Activated T-helper 17 cell treated with anti-CD3 and anti-CD28 coated beads, Interleukin-2, amount 50 U/mL, for 72 hours (primary cell): ENCODE measurements at places on chromosomes 6 and 20. TPM values are rescaled to one million over a fixed set of nuclear protein-coding genes. Genes with fewer than 3 reads are reported as not detected.
A peak's percentile ranks its signal among the peaks of the same experiment; 100 is the strongest.

DNA sequence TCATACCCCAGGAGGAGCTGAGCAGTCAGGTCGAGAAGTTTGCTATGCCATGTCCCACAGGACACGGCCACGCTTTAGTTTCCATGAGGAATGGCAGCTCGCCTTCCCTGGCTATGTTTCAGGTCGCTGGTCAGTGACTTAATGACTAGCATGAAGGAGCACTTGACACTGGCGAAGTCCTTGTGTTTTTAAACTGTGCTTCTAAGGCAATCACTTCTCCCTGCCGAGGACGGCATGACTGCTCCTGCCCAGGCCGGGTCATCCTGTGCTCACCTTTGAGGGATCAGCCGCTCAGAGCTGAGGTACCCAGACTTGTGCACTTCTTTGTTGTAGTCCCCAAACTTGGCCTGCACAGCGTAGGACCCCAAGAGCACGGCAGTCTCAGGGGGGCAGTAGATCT, 34.1 kb downstream of the EZR start:
- H3K4me1 ChIP-seq: peaks cover 8% of the 10 kb centered on the region
- H3K27ac ChIP-seq: no peak overlapping the region
- peaks cover 100% of the 10 kb centered on the region for H3K36me3 ChIP-seq
- H3K4me3 ChIP-seq: no peak overlapping the region
- ATAC-seq: no peak

DNA sequence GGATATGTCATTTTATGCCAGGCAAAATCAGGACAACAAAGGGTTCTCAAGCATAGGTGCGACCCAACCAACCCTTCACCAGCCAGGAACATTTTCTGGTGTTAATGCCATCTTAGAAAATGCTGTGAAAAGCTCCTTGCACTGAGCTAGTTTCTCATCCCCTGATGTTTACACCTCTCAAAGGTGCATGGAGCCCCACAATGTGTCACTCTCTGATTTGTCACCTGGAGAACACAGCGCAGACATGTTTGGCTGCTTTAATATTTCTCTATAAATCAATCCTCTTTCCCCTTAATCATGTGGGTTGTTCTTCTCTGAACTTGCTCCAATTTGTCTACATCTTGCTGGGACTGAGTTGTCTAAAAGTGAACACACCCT, 244.3 kb downstream of the TSHZ2 start:
- peak overlapping the region; percentile 69 for H3K4me3 ChIP-seq
- peak; percentile 39 for ATAC-seq
- no peaks in the 10 kb centered on the region for H3K27me3 ChIP-seq
- peaks cover 7% of the 10 kb centered on the region for H3K36me3 ChIP-seq
- peaks cover 40% of the 10 kb centered on the region for H3K4me1 ChIP-seq
- H3K27ac ChIP-seq: peak overlapping the region; percentile 76

GRCh38 chr6:106216527-106216926, 109.0 kb downstream of the ATG5 start:
- H3K27me3 ChIP-seq: no peaks in the 10 kb centered on the region
- ATAC-seq: no peak
- H3K4me3 ChIP-seq: no peak overlapping the region
- H3K27ac ChIP-seq: no peak overlapping the region
- H3K4me1 ChIP-seq: peaks cover 4% of the 10 kb centered on the region

DNA sequence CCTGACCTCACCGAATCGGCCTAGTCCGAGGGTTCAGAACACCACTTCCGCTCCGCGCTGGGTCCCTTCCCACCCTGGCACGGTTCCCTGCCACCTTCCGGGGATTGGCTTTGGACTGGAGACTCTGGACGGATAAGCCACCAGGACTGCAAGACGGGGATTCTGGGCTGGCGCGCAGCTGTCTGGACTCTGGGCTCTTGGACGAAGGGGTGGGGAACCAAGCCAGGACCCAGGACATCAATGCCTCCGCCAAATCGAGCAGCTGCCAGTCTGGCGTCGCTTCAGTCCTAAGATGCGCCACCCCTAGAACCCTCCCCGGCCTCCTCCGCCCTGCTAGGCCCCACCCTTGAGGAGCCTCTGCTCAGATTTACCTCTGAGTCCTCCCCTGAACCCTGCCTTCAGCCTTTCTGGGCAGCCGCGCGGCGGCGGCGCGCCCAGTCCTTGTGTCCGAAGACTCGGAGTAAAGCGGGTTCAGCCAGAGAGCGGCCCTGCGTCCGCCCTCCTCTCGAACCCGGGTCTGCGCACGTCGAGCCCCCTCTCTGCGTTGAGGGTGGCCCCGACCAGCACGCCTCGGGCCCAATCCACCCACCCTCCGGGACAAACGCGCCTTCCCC, 1.2 kb downstream of the KCNK17 start:
- H3K36me3 ChIP-seq: no peaks in the 10 kb centered on the region
- H3K4me1 ChIP-seq: peaks cover 4% of the 10 kb centered on the region
- no peak overlapping the region for H3K27ac ChIP-seq
- no peak overlapping the region for H3K4me3 ChIP-seq

DNA sequence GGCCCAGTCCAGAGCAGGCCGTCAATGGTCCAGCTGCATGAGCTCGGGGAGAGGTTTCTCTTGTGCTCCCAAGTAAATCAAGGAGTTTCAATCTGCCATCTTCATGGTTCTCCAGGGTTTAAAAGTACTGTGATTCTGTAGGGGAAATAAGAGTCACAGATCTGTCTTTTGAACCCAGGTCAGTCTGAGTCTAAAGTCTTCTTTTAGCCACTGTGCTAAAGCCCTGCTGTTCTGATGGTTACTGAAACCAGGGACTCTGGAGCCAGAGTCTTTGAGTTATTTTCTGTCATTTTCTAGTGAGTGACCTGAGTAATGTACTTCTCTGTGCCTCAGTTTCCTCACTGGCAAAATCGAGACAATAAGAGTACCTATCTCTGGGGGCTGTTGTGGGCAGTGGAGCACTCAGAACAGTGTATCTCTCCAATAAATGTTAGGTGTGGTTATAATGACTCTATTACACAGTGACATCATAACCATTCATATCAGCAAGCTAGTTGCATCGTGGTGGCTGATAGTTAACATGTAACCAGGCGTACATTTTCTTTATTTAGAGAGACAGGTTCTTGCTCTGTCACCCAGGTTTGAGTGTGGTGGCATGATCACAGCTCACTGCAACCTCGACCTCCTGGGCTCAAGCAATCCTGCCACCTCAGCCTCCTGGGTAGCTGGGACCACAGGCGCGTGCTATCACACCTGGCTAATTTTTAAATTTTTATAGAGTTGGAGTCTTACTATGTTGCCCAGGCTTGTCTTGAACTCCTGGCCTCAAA, 74.6 kb upstream of the KCNG1 start:
- peaks cover 33% of the 10 kb centered on the region for H3K27me3 ChIP-seq
- ATAC-seq: no peak
- H3K4me1 ChIP-seq: peaks cover 1% of the 10 kb centered on the region
- H3K36me3 ChIP-seq: no peaks in the 10 kb centered on the region
- no peak overlapping the region for H3K4me3 ChIP-seq

GRCh38 chr20:37627060-37627766, 66.6 kb upstream of the CTNNBL1 start:
- peaks cover 53% of the 10 kb centered on the region for H3K27me3 ChIP-seq
- no peaks in the 10 kb centered on the region for H3K36me3 ChIP-seq
- no peak for ATAC-seq
- H3K27ac ChIP-seq: no peak overlapping the region

DNA sequence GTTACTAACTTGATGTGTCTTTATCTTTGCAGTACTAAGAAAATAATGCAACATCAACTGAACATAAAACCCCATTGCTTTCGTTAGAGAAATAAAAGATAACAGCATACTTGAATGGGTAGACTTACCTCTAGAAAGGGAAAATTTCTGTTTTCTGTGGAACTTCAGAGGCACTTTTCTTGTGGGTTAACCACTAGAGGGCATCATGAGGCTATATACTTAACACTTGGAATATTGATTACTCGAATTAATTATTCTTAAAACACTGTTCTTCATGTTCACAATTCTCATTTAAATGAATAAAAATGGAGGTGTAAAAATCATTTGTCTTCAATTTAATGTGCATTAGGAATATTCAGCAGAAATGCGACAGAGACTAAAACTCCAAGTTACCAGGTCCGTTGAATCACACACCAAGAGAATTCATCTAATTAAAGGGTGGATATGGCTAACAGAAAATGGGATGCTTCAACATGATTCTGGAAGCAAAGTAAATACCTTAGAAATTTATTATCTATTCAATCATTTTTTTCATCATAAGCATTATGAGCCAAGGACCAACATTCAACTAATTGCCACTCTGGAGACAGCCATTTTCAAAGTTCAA, 330.8 kb upstream of the PREP start:
- no peak overlapping the region for H3K4me3 ChIP-seq
- ATAC-seq: no peak
- no peaks in the 10 kb centered on the region for H3K36me3 ChIP-seq
- H3K27ac ChIP-seq: no peak overlapping the region

GRCh38 chr20:49832632-49833327, 20.2 kb downstream of the SLC9A8 start:
- no peaks in the 10 kb centered on the region for H3K27me3 ChIP-seq
- H3K4me3 ChIP-seq: no peak overlapping the region

DNA sequence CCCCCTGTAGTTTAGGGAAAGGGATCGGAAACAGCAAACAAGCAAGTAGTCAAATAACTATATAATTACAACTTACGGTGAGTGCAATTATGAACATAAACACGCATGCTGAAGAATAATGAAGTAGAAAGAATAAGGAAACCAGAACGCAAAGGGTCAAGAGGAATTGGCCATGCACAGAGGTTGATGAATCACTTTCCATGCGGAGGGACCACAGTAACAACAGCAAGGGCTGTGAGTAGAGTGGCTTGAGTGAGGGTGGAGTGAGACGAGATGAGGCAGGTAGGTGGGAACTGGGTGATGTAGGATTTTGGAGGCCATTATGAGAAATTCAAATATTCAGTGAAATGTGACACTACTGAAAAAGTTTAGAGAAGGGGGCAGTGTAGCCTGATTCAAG, 112.2 kb upstream of the LAMP5 start:
- H3K4me1 ChIP-seq: no peaks in the 10 kb centered on the region
- no peaks in the 10 kb centered on the region for H3K36me3 ChIP-seq
- no peak for ATAC-seq
- no peak overlapping the region for H3K27ac ChIP-seq
- H3K4me3 ChIP-seq: no peak overlapping the region
- peaks cover 3% of the 10 kb centered on the region for H3K27me3 ChIP-seq

DNA sequence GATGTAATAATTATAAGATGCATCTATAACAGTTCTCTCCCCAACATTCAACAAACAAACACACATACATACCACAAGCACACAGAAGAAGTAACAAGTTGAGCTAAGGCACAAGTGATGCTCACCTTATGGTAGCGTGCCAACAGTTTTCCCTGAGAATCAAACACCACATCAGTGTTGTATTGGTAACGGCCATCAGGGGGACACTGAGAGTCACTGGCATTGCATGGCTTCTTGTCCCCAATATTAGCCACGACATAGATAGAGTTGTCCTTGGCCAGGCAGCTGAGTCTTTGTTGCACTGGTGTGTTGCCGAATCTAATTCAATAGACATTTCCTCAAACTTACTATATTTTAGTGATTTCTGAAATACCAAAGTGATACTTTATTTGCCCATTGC, 14.8 kb upstream of the VNN1 start:
- H3K4me1 ChIP-seq: peaks cover 3% of the 10 kb centered on the region
- no peak overlapping the region for H3K4me3 ChIP-seq
- no peak for ATAC-seq

GRCh38 chr6:166559211-166559610, 27.3 kb downstream of the RAMACL start:
- no peak for ATAC-seq
- no peak overlapping the region for H3K27ac ChIP-seq
- no peak overlapping the region for H3K4me3 ChIP-seq

DNA sequence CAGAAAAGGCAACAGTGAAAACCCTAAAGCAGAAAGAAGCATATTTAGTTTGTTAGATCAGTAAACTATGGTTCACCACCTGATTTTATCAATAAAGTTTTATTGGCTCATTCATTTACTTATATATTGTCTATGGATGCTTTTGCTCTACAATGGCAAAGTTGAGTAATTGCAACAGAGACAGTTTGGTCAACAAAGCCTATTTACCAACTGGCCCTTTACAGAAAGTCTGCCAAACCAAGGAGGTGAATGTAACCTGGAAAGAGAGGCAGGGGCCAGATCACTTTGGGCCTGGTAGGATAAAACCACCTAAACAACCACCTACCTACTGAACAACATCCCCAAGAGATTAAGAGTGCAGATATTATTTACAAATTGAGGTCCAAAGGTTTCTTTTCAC, 19.4 kb downstream of the SAYSD1 start:
- peaks cover 16% of the 10 kb centered on the region for H3K27me3 ChIP-seq
- no peak overlapping the region for H3K27ac ChIP-seq
- H3K4me3 ChIP-seq: no peak overlapping the region
- ATAC-seq: no peak

DNA sequence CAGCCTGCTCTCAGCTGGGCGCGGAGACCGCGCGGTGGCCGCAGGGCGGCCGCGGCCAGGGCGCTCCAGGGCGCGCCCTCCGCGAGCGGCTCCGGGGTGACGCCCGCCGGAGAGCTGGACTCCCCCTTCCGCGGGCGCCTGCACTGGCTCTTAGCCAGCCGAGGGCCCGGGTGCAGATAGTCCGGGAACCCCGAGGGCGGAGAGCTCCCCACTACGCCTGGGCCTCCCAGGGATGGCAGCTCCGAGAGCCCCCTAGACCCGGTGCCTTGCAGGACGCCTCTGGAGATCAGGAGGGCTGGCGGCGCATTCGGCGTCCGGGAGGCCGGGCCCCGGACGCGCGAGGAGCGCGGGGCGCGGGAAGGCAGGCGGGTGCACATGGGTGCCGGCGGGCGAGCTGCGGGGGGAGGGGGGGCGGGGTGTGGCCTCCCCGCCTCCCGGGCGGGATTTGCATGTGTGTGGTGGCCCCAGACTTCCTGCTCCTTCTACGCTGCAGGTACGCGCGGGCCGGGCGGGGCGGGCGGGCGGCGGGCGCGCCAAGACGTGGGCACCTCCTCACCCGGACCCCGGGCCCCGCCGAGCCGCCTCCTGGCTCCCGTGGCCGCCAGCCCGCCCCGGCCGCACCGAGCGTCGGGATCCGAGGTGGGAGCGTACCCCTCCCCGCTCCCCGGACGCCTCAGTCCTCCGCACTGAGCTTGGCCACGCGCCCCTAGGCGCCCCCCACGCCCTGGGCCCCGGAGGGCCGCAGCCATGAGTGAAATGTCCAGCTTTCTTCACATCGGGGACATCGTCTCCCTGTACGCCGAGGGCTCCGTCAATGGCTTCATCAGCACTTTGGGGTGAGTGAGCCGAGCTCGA, at the start of gene ITPR3:
Gene ITPR3 (plus strand): TSS at position 467 of the 855 bp plus-strand sequence. CDS start 281 bp downstream, at position 748.
- peak; percentile 90 for ATAC-seq
- no peaks in the 10 kb centered on the region for H3K27me3 ChIP-seq

GRCh38 chr6:119076576-119077390, 1.7 kb downstream of the FAM184A start:
- H3K27ac ChIP-seq: peak overlapping the region; percentile 86
- no peaks in the 10 kb centered on the region for H3K36me3 ChIP-seq
- H3K27me3 ChIP-seq: no peaks in the 10 kb centered on the region
- ATAC-seq: peak; percentile 24

- H3K4me3 ChIP-seq: no peak overlapping the region
- H3K27me3 ChIP-seq: no peaks in the 10 kb centered on the region
- no peaks in the 10 kb centered on the region for H3K36me3 ChIP-seq
- H3K4me1 ChIP-seq: no peaks in the 10 kb centered on the region
These were observed 592.8 kb upstream of the JAG1 start for GRCh38 chr20:11266571-11266970.

GRCh38 chr20:63861981-63862901, 943 bp downstream of the ABHD16B start:
- H3K27me3 ChIP-seq: no peaks in the 10 kb centered on the region
- peaks cover 12% of the 10 kb centered on the region for H3K4me1 ChIP-seq
- no peak for ATAC-seq
- H3K4me3 ChIP-seq: no peak overlapping the region

HLA-DRA gene
- total RNA-seq: 13.6 TPM

AGER gene
- total RNA-seq: 19.3 TPM

ARG1 gene
- not detected for total RNA-seq

TREML2 gene
- 3.3 TPM for total RNA-seq

SPATS1 gene
- total RNA-seq: not detected

SIRPG gene
- 62.9 TPM for total RNA-seq
